ENCODE measurements at places on chromosomes 6 and 20. TPM values are rescaled to one million over a fixed set of nuclear protein-coding genes. Genes with fewer than 3 reads are reported as not detected.

- no peak for DNase-seq
These were observed 2.3 kb downstream of the THBD start for GRCh38 chr20:23047001-23047737.

GRCh38 chr6:56193846-56194245 is 53.5 kb downstream of the COL21A1 start:
- DNase-seq = no peak

DNA sequence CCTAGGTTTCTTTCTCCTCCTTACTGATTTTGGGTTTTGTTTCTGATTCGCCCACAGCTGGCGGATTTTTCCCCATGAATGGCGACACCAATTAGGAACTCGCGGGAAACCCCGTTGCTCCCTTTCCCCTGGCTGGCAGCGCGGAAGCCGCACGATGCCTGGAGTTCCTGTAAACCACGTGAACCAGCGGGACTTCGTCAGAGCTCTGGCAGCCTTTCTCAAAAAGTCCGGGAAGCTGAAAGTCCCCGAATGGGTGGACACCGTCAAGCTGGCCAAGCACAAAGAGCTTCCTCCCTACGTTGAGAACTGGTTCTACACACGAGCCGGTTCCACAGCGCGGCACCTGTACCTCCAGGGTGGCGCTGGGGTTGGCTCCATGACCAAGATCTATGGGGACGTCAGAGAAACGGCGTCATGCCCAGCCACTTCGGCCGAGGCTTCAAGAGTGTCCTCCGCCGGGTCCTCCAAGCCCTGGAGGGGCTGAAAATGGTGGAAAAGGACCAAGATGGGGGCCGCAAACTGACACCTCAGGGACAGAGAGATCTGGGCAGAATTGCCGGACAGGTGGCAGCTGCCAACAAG is 3.2 kb upstream of the SEC23B start:
- DNase-seq = no peak

DNA sequence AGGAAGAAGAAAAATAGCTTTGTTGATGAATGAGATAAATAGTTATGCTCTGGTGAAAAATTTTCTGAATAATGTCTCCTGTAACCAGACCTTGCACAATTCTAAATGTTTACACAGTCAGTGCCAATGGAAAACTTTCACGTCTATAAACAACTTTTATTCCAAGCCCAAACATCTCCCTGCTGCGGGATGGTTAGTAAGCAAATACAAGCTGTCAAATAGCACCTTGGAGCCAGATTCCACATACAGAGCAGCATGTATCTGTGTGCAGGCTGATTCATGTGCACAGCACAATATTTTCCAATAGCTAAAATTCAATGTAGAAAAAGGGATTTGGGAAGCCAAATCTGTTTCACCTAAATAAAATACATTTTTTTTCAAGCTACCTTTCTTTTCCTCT is 813.3 kb downstream of the HACE1 start:
- DNase-seq = no peak

GRCh38 chr20:58130581-58130980 is 97.9 kb downstream of the ANKRD60 start:
- no peak for DNase-seq

- no peak for DNase-seq
These were observed 91.9 kb upstream of the CCDC28A start for GRCh38 chr6:138681627-138682026.

GRCh38 chr6:88059191-88059590 is 11.6 kb downstream of the SPACA1 start:
- no peak for DNase-seq

DNA sequence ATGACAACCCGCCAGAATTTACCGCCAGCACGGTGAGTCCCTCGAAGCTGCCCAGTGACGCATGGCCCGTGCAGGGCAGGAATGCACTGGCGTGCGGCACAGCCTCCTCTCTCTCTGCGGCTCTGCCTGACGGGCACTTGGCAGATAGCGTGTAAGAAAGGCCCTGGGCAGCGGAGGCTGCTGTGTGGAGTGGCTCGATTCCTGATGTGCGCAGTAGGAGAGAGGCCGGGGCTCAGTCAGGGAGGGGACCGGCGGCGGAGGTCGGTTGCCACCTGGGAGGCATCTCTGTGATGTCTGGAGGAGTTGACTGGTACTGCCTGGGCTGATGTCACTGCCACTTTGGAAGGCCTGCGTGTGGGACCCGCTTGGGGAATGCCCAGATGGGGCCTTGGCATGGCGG is 170.7 kb downstream of the TAF4 start:
- DNase-seq = no peak

GRCh38 chr6:52074155-52074554 is 13.3 kb downstream of the PKHD1 start:
- DNase-seq = no peak

DNA sequence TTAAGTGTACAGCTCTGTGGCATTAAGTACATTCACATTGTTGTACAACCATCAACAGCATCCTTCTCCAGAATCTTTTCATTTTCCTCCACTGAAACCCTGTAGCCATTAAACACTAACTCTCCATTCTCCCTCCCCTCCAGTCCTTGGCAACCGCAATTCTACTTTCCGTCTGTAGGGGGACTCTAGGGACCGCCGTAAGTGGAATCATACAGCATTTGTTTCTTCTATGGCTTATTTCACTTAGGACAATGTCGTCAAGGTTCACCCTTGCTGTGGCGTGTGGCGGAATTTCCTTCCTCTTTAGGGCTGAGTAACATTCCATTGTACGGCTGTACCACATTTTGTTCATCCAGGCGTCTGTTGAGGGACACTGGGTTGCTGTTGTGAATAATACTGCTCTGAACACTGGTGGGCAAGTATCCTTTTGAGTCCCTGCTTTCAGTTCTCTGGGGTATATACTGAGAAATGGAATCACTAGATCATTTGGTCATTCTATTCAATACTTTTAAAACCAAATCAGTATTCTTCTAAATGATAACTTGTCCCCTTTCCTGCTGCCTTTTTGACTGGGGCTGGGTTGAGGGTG is 50.7 kb downstream of the PPP1R3G start:
- peak; percentile 76 for DNase-seq

DNA sequence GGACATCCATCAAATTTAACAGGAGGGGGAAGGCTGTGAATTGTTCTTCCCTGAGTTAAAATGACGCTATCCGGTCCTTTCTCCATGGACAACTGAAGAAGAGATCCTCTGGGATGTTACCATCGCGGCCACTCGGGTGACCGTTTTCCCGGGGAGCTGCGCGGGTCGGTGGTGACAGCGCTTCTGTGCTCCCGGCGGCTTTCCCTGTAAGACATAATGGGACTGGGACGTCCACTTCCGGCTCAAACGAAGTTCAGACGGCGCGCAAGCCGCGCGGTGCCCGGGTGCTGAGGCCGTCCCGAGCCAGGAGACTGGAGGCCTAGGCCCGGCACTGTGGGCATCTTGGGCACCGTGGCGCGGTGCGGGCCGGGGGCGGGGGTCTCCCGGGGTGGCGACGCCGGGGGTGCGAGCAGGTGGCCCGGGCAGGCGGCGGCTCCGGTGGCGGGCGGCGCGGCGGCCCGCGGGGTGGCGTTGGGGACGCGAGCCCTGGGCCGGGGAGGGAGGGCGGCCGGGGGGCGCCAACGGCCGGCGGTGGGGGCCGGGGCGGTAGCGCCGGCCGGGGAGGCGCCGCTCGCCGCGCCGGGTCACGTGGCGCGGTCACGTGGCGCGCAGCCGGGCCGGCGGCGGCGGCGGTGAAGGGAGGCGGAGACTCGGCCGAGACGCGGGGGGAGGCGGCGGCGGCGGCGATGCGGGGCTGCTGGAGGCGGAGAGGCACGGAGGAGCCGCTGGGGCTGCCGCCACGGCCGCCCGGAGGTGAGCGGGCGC is 63.6 kb downstream of the GTF2H5 start:
- DNase-seq = peak; percentile 90

GRCh38 chr20:52411611-52412010 is 220.0 kb upstream of the ZFP64 start:
- DNase-seq = no peak

DNA sequence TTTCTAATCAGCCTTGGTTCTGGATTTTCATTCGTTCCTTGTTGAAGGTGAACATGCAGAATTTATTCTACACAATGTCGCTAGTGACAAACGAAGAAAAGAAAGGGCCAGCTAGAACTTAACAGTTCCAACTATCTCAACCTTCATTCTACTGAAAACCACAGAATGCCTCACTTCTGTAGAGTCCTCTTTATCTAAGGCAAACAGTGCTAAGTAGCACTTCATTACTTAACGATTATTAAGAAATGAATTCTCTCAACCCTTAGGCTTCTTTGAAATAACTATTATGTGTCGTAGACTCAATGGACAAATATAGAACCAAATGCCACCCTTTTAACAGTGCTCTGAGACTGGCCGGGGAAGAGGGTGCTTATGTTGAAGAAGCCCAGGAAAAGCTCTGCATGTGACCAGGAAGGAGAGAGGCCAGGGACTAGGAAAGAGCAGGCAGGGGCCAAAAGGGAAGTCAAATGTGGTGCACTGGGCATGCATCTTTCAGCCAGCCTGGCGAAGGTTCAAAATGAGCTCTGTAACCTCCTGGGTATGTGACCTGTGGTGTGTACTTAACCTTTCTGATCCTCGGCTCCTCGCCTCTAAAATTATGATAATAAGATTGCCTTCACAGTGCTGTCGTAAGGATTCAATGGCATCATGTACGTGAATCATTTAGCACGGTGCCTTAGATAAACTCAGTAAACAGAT is 55.4 kb upstream of the BMP2 start:
- DNase-seq = no peak

DNA sequence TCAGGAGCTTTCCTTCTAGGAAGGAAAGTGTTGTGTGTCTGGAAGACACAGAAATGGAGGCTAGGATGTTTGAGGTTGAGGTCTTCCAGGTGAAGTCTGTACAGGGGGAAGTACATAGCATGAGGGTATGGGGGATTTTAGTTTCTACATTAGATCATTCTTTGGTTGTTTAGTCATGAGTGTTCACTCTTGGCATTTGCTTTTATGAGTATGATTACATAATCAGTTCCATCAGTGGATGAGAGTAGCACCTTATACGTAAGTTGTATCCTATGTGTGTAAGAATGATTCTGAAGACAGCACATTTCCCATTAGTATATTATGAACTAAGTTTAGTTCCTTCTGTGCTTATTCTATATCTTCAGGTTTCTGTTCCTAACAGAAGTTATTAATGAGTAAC is 1.9 kb downstream of the CDYL start:
- no peak for DNase-seq

GRCh38 chr20:10259166-10259565 is 40.5 kb downstream of the SNAP25 start:
- no peak for DNase-seq

DNA sequence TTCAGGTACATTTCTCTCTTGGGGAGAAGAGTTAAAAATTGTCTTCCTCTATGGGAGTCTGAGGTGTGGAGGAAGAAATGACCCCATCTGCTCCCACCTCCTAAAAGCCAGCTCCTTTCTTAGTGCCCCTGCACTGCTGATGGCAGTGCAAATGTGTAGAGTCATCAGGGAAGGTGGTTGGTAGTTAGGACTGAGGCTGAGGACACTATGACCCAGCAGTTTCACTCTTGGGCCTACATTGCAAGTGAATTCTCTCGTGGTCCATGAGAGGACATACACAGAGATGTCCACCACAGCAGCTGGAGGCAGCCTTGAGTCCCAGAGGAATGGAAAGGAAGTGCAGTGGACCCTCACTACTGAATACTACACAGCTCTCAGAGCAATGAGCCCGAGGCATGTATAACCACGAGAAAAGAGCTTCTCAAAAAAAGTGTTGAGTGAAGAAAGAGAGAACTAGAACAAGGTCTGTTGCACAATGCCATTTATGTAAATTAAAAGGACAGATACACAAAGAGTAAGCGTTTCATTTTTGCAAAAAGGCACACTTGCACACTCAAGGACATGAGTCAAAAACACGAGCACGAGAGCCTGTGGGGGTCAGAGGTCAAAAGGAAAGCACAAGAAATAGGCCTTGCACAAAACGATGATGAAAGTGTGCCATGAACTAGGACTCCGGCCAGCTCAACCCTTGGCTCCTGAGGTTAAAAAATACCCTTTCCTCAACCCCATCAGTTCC is 308.2 kb upstream of the PRND start:
- no peak for DNase-seq

SOX4 gene
- total RNA-seq = 5.0 TPM

NMBR gene
- total RNA-seq = not detected

EPPIN gene
- total RNA-seq = not detected

CHRNA4 gene
- total RNA-seq = not detected

SAMD3 gene
- total RNA-seq = not detected

COL21A1 gene
- not detected for total RNA-seq

MROH8 gene
- total RNA-seq = 1.9 TPM

All from Karpas-422 (cell line).